ENCODE measurements at places on chromosomes 5 and 9.
A peak's percentile ranks its signal among the peaks of the same experiment; 100 is the strongest.

- DNase-seq = no peak
Observed at GRCh38 chr5:30099634-30100033, 1093.9 kb upstream of the CDH6 start.

GRCh38 chr5:89849830-89850512 is 559.6 kb downstream of the CETN3 start:
- no peak for DNase-seq

- no peak for DNase-seq
Observed at GRCh38 chr5:149277801-149278200, 6.1 kb downstream of the AFAP1L1 start.

GRCh38 chr5:82499725-82500244 is 221.6 kb upstream of the RPS23 start:
- no peak for DNase-seq

GRCh38 chr9:136789523-136789937 is 1.6 kb upstream of the TMEM141 start:
- no peak for DNase-seq

GRCh38 chr9:36902861-36903524 is 131.1 kb downstream of the PAX5 start:
- no peak for DNase-seq

GRCh38 chr9:6054280-6055099 is 39.1 kb upstream of the RANBP6 start:
- DNase-seq = peak; percentile 53

DNA sequence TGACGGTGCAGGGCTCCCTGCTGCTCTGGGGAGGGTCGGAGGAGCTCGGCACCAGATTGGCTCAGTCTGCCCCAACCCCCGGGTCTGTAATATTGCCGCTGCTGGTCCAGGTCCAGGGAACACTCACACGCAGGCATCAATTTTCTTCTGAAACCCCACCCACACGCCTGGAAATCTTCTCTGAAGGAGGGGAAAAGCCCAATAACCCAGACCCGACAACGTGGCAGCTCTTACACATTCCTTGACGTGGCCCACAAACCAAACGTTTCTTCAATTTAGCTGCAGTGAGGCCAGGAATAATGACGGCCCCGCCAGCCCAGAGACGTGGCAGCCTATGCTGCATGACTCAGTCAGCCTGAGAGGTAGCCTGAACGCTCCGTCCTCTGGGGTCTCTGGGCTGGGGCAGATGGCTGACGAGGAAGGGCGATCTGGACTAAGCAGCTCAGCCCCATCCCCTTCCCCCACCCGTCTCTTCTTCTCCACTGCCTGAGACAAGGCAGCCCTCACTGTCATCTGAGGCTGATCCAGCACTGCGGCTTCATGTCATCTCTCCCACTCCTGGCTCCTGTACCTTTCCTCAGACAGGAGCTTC is 9.9 kb upstream of the SPARC start:
- DNase-seq = peak; percentile 90

GRCh38 chr5:8825139-8825757 is 720.6 kb downstream of the SEMA5A start:
- no peak for DNase-seq

DNA sequence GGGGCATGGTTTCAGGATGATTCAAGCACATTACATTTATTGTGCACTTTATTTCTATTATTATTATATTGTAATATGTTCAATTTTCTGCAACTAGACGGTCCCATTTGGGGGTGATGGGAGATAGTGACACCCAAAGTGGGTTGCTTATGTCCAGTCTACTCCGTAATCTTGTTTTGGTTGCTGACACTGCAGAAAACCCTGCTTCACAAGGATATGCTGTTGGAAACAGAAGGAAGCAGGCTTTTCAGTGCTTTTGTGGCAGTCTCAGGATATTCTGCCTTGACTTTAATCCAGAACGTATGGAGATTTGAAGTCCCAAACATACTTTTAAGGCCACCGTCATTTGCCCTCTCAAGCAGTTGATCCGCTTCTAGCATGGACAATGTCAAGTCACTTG is 47.5 kb upstream of the LARP1 start:
- no peak for DNase-seq

GRCh38 chr5:148829734-148830133 is 3.3 kb downstream of the ADRB2 start:
- no peak for DNase-seq

- no peak for DNase-seq
Observed at GRCh38 chr5:119301906-119302305, 53.9 kb upstream of the TNFAIP8 start.

DNA sequence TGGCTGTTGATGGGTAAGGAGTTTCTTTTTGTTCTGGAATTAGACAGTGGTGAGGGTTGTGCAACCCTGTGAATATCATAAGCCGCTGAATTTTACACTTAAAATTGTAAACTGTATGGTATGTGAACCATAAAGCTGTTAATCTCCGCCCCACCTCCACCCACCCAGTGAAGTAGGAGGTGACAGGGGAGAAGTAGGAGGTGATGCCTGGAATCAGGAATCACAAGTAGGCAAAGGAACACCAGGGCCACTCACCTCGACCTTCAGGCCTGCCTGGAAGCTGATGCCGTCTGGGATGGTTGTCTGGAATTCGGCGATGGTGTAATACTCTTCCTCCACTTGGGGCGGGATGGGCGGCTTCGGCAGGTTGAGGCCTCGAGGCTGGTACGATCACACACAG is 62.3 kb upstream of the UBTD2 start:
- no peak for DNase-seq

DNA sequence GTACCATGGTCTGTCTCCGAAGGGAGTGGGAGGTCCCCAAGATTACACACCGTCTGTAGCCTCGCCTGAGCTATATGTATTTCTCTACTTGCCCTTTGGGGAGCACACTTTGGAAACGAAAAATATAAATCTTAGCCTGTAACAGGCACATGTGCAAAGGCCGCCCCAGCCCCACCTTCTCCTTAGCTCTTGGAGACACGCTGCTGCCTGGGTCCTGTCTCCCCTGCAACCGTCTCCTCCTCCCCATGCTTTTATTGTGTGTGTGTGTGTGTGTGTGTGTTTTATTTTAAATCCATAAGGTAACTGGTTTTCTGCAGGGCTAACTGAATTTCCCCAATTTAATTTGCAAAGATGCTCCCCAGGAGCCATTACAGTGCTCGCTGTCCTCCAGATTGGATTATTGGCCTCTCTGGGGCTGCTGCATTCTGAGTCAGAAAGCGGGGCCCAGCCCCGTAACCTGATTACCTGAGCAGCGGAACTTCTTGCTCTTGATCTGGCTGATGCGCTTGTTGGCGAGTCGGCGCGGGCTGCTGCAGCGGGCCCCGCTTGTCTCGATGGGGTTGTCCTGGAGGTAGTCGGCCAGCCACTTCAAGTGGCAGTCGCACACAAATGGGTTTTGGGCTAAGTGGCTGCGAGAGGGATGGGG is 193.3 kb upstream of the PANK3 start:
- DNase-seq = no peak

DNA sequence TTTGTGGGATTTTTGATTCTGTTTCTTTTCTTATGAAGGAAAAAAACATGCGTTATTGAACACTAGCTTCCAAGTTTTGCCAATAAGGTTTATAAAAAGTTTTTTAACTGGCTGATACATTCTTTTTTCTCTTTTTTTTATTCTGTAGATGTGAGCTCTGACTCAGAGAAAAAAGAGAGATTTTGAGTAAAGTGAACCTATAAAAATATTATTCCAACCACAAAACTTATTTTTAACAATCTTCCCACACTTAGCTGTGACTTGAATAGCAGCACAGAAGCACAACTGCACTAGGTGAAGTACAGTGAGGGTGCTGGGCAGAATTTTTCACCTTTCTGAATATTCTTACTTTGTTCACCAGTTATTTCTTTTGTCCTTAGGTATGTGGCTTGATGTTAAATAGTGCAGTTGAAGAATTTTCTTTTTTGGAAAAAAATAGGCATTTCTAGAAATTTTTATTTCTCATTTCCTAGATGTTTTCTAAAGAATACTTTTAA is 41.6 kb downstream of the CHSY3 start:
- no peak for DNase-seq

DNA sequence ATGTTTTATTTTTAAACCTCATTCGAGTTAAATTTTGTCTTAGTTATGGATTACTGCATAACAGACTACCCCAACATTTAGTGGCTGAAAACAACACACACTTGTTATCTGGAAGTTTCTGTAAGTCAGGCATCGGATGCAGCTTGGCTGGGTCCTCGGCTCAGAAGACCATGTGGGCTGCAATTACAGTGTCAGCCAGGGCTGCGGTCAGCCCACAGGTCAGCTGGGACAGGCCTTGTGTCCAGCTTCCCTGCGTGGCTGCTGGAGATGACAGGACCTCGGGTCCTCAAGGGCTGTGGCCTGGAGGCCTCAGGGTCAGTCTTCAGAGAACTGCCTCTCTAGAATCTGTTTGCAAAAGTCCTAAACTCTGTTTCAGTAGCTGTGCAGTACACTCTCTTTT is 219.0 kb upstream of the IRX1 start:
- no peak for DNase-seq

DNA sequence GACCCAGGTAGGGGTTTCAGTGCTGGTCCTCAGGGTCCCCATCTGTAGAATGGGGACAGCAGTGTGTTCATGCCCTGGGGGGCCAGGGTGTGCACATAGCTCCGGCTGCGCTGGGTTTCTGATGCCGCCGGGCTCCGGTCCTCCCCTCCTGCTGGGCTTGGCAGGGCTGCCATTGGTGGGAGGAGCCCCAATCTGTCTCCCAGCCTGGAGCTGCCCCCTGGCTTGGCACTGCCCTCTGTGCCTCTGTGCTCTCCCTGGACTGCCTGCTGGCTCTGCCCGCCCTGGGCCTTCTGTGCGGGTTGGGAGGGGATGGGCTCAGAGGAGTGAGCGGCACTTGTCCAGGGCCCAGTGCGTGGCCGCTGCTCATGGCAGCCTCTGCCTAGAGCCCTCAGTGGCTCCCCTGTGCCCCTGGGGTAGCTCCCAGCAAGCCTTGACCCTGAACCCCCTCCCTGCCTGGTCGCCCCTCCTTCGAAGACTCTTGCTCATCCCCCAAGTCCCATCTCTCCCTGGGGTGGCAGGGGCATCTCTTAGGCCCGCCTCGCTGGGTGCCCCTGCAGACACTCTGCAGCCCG is 35.7 kb downstream of the RXRA start:
- no peak for DNase-seq

DNA sequence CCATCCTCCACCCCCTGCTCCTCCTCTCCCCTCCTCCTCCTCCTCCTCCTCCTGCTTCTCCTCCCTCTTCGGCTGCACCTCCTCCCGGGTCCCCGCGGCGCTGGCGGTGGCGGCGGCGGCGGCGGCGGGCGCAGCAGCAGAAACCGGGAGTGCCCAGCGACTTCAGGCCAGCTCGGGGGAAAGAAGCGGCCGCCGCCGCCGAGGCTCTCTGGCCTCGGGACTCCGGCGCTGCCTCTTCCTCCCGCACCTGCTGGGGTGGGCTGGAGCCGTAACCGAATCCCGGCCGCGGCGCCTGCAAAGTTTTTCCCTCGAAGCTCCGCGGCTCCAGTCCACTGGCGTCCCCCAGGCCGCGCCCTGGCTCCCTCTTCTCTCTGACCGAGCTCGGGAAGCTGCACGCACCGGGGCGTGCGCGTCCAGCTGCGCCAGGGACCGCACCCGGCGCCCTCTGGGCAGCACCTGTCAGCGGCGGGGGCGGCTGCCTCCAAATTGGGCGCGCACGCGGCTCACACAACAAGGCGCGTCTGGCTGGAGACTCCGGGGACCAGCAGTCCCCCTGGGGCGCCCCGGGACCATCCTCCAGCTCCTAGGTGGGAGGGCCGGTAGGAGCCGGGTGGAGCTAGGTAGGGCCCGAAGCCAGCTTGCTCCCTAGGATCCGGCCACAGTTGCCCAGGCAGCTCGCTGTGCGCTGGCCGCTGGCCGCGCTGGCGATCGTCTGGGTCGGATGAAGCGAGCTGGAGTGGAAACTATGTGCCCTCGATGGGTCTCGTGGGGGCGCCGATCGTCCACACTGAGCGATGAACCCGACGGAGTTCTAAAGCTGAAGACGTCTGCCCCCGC is at the start of gene MCTP1:
Gene MCTP1 (minus strand): TSS at position 523 of the 837 bp plus-strand sequence.
- DNase-seq = no peak

DNA sequence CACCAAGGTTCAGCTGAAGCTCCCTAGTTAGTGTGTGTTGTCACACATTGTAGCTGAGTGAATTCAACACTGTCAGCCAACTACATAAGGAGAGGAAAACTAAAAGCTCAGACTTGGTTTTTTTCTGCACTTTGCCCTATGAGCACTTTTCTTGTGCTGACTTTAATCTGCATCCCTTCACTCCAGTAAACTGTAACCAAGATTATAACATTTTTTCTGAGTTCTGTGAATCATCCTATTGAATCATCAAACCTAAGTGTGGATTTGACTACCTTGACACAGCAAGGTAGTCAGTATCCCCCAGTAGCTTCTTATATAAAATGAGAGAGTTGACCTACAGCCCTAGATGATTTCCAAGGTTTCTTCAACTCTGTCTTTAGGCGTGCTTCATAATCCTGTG is 325.0 kb downstream of the AGTPBP1 start:
- no peak for DNase-seq

DNA sequence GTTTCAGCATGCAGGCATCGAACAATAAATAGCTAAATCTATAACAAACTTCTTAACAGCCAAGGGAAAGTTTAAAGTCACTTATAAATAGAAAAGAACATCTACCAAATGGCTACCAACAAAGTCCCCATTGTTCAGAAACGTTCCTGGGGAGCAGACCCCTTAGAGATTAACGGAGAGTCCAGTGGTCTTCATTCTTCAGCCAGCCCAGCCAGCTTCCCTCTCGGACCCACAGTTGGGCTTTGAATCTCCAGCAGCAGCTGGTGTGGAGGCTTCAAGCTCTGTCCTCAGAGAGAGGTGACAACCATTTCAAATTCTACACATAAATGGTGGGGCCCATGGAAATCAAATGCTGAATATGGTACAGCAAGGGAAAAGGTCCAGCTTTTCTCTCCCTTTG is 11.2 kb downstream of the ENC1 start:
- no peak for DNase-seq

DNA sequence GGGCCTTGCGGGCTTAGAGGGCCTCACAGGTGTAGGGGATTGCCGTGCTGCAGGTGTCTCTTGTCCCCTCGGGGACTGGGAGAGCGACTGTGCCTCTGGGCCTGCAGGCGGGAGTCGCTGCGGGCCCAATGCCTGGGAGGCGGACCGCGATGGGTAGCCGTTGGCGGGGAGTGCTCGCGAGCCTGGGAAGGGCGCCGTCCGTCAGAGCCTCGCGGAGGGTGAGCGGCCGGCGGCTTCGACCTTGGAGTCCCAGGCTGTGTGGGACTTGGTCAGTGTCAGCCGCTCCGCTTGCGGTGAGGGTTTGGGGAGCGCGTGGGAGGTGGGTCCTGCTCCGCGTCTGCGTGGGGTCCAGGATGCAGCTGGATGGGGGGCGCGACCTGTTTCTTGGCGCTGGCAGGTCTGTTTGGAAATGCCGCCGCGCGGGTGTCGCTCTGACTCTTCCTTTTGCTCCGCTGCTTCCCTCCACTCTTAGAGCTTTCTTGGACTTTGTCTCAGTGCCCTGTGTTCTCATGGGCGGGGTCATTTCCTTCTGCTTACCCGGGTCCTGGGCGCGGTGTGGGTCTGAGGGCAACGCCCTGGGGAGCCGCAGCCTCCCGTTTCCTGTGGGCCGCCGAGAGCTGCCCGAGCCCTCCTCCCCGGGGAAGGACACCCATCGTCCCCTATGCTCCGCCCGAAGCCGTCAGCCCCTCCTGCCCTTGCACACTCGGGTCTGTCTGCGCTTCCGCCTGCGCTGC is 88.9 kb upstream of the CACNA1B start:
- DNase-seq = no peak
